Stomach (tissue), 19 donors: ENCODE measurements at places on chromosomes 12 and 14. TPM values are rescaled to one million over a fixed set of nuclear protein-coding genes. Genes with fewer than 3 reads are reported as not detected.

The JDP2 gene
- 14.7 TPM for total RNA-seq

The ACRBP gene
- 6.4 TPM for total RNA-seq

The PRPH gene
- 0.45 TPM for total RNA-seq

The KRT73 gene
- total RNA-seq = not detected

The FAM186B gene
- total RNA-seq = 0.18 TPM

The TAS2R30 gene
- total RNA-seq = 23.9 TPM

The CHPT1 gene
- total RNA-seq = 94.5 TPM

The CRIP1 gene
- 3.5 TPM for total RNA-seq

The PTGER2 gene
- 22.0 TPM for total RNA-seq

The AKAP5 gene
- total RNA-seq = 3.2 TPM

The DAO gene
- not detected for total RNA-seq

The AGAP2 gene
- total RNA-seq = 0.89 TPM

The TAMALIN gene
- not detected for total RNA-seq

The PHETA1 gene
- 18.7 TPM for total RNA-seq

The TOMM20L gene
- not detected for total RNA-seq

The GLIPR1 gene
- 9.0 TPM for total RNA-seq

The TAS2R20 gene
- 11.4 TPM for total RNA-seq

The C3AR1 gene
- 0.89 TPM for total RNA-seq

The LPAR5 gene
- 6.1 TPM for total RNA-seq

The AVPR1A gene
- total RNA-seq = 4.1 TPM

The FAM222A gene
- total RNA-seq = 1.7 TPM

The ORAI1 gene
- 2.3 TPM for total RNA-seq
